ENCODE measurements at places on chromosomes 5 and 9. TPM values are rescaled to one million over a fixed set of nuclear protein-coding genes. Genes with fewer than 3 reads are reported as not detected.

DNA sequence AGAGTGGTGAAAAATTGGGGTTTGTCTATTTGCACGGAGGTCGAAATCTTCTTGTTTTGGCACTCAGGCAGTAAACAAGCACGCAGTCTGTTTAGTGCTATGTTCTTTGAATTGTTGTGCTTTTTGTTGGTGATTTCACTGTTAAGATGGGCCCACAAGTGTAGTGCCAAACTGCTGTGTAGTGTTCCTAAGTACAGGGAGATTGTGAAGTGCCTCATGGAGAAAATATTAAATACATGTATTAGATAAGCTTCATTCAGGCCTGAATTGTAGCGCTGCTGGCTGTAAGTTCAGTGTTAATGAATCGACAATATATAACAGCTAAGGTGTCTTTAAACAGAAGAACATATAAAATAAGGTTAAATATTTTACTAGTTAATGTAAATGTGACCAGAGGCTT is 17.3 kb downstream of the SREK1 start:
- no peak for DNase-seq

DNA sequence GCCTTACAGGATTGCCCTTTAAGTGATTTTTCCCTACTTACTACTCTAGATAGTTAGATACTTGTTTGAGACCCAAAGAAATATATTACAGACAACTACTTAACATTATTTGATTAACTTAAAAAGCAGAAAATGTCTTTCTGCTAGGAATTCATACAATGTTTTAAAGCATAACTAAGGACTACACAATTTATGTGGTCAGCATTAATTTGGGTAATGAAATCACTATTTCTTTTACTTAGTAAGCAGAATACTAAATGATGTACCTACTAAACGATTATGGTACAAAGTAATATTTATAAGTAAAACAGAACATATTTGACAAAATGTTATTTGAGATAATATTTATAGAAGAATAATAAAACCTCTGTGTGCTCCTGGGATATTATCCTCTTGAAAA is 371.9 kb upstream of the ARRDC3 start:
- DNase-seq = no peak

DNA sequence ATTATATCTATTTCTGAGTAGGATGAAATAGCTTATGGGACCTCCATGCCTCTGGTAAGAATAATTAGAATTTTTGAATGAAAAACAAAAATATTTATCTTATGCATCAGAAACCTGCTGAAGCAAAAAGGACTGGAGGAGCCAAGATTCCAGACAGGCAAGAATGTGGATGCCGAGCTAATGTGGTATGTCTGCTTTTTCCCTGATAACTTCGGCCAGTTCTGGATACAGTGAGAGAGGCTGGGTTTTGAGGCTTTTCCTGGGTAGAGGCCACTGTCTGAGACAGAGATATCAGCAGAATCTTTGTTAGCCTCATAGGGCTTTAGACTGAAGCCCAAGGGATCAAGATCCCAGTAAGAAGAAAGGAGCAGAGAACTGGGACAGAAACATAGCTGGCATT is 5.2 kb upstream of the CTNND2 start:
- no peak for DNase-seq

DNA sequence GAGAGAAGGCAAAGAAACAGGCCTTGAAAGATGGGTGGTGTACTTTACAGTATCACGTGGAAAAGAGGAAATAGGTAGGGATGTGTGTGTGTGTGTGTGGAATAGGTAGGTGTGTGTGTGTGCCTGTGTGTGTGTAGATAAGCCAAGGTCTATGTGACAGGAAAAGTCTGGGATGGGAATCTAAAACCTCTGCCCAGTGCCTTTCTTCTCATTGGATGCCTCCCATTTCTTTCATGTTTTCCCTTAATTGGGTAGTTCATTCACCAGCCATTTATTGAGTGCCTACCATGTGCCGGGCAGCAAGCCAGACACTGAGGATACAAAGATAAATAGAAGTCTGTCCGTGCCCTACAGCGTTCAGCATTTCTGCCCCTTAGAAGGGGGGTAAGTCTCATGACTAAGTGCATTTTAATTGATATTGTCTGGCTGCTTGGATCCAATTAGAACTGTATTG is 1.0 kb downstream of the URM1 start:
- DNase-seq = no peak

DNA sequence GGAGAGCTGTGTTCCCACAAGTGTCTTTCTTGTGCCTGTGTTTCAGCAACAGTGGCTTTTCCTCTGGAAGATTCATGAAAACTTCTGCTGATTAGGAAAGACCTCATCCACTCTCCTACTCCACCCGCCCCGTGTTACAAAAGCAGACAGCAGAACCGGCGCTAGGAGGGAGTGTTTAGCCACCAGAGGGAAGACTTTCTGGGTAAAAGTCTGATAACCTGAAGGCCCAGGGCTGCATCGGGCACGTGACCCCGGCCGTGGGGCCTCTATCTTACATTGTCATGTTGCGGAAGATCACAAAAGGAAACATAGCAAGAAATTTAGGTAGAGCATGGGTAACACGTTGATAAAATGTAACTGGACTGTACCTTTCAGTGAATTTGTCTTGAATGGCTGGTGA is 32.0 kb upstream of the DMRT2 start:
- no peak for DNase-seq

- DNase-seq = no peak
Observed at GRCh38 chr5:83377131-83377865, 94.2 kb upstream of the VCAN start.

DNA sequence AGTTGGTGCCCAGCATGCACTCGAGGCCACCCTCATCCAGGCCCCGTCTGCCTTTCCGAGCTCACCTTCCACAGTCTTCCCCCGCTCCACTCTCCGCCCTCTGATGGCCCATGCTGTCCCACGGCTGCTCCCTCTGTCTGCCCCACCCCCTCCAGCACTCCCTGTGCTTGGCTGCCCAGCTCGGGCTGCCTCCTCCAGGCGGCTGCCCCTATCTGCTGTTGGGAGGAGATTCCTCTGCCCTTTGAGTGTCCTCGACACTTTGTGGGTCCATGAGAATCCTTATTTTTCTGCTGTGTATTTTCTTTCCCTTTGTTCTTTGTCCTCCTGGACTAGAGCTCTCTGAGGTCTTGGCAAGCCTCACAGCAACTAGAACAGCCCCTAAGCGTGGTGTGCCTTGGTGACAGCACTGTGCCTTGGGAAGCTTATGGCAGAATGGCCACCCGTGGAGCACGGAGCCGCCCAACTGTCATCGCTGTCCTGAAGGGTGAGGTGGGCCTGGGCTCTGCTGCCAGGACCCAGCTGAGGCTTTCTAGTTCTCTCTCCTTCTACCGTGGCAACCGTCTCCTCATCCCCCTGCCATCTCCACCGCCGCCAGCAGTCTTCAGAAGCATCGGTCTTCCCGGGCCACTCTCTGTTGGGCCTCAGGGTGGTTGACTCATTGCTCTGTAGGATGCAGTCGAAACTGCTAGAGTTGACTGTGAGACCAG is 5.2 kb downstream of the NTMT1 start:
- DNase-seq = no peak

- DNase-seq = no peak
Observed at GRCh38 chr5:83368319-83368718, 103.2 kb upstream of the VCAN start.

GRCh38 chr5:101338226-101338625 is 435.1 kb upstream of the ST8SIA4 start:
- no peak for DNase-seq

DNA sequence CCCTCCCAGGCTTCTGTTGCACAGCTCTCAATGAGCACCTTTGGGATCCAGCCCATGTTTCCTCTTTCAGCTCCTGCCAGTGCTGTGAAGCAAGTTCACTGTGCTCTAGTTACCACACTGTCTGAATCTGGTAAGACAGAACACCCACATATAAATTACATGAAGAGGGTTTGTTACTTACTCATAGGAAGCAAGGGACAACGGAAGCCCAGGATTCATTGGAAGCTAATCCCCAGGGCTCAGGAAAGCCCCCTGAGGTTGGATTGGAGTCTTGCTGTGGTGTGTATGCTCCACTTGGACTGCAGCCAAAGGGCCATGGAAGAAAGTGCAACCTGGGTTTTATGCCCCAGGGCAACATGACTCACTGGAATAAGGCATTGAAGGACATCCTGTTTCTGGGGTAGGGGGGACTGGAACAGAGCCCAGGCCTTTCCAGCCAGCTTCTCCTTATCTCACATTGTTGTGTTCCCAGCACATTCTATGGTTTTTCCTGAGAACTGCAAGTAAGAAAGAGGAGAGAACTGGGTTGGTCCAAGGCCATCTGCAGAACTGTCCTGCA is 15.6 kb upstream of the CLK4 start:
- DNase-seq = no peak

DNA sequence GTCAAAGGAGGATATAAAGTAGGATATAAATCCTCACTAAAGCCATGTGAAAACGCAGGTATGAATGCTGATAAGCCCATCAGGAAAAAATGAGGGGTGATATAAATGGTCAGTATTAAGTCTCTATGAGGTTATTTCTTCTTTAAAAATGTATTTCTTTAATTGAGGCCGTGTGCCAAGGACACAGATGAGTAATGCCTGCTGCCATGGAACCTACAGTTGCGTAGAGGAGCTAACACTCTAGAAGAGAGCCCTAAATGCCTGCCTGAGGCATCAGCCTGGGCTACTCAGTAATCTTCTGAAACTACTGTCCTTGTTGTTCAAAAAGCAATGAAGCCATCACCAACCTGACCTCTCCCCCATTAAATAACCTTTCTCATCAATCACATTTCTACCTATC is 84.9 kb downstream of the KLHL3 start:
- DNase-seq = no peak

DNA sequence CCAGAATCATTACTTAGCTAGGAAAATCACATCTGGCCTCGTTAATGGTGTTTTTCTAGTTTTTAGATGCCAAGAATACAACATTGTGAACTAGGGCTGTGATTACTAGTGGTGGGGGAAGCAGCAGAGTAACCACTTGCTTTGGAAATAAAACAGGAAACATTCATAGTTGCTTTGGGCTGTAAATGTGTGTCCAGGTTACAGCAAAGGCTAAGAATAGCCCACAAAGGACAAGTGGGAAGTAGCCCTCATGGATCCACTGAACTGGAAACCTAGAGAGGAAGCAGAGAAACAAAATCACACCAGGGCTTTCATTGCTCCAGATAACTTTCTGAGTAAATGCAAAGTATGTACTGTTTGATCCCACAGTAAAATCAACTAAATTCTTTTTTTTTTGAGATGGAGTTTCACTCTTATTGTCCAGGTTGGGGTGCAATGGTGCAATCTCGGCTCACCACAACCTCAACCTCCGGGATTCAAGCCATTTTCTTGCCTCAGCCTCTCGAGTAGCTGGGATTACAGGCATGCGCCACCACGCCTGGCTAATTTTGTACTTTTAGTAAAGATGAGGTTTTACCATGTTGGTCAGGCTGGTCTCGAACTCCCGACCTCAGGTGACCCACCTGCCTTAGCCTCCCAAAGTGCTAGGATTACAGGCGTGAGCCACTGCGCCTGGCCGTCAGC is 56.2 kb upstream of the TNFSF15 start:
- DNase-seq = no peak

DNA sequence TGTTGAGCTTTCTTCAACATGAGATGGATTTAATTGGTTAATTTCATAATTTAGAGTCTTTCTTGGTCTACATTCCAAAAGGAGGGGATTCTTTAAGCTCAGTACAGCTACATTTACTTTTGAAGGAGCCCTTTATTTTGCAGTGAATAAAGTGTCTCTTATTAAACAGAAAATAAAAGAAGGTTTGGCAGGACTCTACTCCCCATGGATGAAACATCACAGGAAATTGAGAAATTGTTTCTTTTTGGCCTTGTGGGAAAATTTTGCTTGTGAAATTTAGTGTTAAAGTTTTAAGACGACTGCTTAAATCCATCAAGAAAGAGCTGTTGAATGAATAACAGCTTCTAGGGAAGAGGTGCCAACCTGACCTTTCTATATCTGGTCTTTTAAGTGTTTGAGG is 187.7 kb downstream of the NTRK2 start:
- DNase-seq = no peak

- DNase-seq = no peak
Observed at GRCh38 chr5:177972613-177973012, 23.4 kb downstream of the PROP1 start.

- DNase-seq = no peak
Observed at GRCh38 chr5:61163905-61164304, 1.6 kb upstream of the SMIM15 start.

PHF24 gene
- 0.09 TPM for polyA plus RNA-seq

ASPN gene
- 3.2 TPM for polyA plus RNA-seq

GRXCR2 gene
- not detected for polyA plus RNA-seq

GNPDA1 gene
- 76.6 TPM for polyA plus RNA-seq

SLC6A3 gene
- polyA plus RNA-seq = 0.09 TPM

RAB3C gene
- not detected for polyA plus RNA-seq

PCDHGA2 gene
- polyA plus RNA-seq = 0.73 TPM

Data from kidney (tissue), 22 donors.